ENCODE measurements at places on chromosomes 5 and 9.
A peak's percentile ranks its signal among the peaks of the same experiment; 100 is the strongest.

- no peak for DNase-seq
Measured at GRCh38 chr5:156913355-156913718, 49.7 kb downstream of the TIMD4 start.

DNA sequence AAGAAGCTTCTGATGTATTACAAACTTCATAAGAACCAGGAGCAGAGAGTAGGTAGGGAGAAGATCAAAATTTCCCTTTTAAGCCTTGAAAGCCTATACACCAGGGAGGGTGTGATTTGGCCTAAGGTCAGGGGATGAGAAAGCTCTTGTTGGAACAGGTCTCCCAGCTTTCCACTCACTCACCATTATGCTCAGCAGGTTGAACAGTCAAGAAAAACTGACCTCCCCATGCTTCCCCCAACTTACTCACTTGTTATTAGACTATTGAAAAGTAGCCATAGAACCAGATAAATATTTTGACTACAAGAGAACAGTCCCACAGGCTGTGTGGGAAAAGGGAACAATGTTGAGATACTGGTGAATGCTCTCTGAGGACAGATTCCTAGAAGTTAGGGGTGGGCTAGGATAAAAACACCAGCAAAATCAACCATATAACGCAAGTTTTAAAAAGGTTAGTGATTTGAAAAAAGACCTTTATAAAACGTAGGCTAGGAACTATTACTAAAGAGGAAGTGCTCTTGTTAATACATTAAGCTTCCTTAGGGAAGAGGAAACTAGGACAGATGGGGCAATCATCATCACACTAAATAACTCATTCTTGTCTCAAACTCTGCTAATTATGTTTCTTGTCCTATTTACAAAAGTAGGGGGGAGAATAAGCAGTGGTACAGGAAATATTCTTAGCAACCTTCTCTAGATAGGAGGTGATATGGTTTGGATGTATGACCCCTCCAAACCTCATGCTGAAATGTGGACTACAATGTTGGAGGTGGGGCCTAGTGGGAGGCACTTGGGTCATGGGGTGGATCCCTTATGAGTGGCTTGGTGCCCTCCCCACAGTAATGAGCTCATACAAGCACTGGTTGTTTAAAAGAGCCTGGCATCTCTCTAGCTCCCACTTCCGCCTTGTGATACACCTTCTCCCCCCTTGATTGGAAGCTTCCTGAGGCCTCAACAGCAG lies 31.0 kb downstream of the PCDHGC5 start:
- no peak for DNase-seq

DNA sequence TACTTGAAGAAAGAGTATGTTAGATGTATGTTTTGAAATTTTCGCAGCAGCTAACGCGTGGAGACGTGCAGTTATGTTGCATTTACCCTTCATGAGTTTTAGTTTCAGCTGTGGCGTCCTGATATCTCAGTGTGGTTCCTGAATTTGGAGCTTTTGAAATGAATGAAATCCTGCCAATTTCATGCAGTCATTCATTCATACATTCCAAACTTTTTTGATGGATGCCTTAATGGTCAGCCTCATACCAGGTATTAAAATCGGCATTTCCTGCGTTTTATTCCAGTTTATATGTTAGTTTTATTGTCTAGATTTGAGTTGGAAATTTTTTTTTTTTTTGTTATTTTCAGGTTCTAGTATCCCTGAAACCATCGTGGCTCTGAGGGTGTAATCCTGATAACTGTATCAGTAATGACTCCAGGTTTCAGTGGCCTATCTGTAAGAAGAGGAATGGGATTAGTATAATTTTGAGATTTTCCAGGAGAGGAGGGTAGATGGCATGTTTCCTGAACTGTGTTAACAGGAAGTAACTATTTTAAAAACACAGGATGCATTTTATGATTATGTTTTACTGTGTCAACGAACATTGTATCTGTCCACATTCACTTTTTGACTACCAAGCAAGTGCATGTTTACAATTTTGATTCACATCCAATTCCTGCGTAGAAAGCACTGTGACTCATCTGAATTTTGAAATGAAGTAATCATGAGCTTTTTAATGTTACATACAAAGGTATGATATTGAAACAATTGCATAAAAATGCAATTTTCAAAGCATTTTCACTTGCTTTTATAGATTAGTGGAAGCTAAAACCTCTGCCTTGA lies 1.0 kb downstream of the FOCAD start:
- DNase-seq = no peak

DNA sequence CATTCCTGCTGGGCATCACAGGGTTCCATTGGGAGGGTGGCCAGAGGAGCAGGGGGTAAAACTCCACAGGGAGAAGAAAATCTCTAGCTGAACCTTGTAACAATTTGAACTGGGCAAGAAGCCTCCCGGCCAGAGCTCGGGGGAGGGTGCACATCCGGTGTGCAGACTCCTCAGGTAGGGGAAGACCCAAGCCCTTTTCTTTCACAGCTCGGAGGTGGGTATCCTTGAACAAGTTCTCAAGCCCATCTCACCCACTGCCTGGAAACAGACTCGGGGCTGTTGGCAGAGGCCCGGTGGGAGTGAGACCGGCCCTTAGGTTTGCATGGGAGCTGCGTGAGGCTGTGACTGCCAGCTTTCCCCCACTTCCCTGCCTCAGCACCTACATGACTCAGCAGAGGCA lies 111.5 kb upstream of the IL7R start:
- DNase-seq = no peak

- DNase-seq = no peak
Measured at GRCh38 chr9:127494304-127494702, 43.0 kb downstream of the LRSAM1 start.

DNA sequence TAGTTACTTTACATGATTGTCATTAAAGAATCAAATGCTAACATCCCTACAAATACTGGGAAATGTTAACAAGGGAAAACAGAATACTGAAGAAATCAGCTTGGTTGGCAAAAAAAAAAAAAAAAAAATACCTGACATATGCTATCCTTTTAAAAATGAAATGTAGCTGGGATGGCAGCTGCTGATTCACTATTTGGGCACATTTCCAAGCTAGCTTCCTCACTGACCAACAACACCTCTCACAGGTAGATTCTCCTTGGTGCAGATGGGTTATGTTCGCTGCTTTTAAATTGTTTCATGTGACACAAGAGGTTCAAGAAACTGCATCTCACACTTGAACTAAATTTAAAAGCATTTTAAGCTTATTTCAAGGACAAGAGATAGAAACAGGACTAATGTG lies 6.1 kb upstream of the PRUNE2 start:
- no peak for DNase-seq

- DNase-seq = no peak
Measured at GRCh38 chr5:109650493-109650892, 39.2 kb upstream of the MAN2A1 start.

DNA sequence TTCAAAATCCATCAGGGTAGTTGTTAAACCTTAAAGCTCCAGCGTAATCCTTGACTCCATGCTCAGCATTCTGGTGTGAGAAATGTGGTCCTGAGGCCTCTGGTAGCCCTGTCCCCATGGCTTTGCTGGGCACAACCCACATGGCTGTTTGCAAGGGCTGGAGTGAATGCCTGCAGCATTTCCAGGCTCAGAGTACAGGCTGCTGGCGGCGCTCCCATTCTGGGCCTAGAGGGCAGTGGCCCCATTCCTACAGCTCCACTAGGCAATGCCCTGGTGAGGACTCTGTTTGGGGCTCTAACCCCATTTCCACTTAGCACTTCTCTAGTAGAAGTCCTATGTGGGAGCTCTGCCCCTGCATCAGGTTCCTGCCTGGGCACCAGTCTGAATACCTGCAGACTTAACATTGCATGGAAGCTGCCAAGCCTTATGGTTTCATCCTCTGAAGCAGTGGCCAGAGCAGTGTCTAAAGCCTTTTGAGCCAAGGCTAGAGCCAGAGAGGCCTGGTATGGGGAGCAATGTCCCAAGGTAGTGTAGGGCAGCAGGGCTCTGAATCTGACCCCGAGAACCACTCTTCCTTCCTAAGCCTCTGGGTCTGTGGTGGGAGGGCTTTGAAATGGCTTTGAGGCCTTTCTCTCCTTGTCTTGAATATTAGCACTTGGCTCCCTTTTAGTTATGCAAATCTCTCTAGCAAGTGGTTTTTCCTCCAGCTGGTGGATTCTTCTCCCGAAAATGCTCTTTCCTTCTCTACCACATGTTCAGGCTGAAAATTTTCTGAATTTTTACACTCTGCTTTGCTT lies 5.8 kb upstream of the ALDH1A1 start:
- no peak for DNase-seq

- DNase-seq = no peak
Measured at GRCh38 chr5:91123901-91124300, 259.2 kb downstream of the ARRDC3 start.

DNA sequence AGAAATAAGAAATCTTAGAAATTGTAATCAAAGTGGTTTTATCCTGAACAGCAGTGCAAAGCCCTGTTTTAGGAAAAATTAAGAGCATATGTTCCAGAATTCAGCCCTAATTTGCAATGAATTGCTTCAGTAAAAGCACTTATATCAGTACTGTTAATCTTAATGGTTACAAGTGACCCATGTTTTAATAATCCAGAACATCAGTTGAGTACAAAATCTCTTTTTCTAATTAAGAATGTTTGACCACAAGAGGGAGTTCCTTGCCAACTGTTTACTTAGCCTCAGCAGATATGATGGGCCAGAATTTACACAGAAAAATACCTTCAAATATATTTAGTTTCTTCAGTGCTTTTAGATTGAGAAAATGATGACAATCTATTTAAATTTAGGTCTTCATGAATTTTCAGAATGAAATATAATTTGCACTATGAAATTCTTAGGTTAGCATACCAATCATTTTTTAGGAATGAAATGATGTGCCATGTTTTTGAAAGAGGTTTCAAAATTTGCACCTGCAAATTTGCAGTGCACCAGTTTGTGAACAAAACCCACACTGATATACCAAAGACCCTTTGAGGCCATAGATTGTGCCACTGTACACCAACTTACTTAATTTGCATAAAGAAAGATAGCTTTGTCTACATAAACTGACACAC lies 926.3 kb upstream of the ARRDC3 start:
- peak; percentile 20 for DNase-seq

- no peak for DNase-seq
Measured at GRCh38 chr9:75487856-75488718, 399.8 kb downstream of the OSTF1 start.

- no peak for DNase-seq
Measured at GRCh38 chr5:6391151-6391550, 12.8 kb upstream of the MED10 start.

DNA sequence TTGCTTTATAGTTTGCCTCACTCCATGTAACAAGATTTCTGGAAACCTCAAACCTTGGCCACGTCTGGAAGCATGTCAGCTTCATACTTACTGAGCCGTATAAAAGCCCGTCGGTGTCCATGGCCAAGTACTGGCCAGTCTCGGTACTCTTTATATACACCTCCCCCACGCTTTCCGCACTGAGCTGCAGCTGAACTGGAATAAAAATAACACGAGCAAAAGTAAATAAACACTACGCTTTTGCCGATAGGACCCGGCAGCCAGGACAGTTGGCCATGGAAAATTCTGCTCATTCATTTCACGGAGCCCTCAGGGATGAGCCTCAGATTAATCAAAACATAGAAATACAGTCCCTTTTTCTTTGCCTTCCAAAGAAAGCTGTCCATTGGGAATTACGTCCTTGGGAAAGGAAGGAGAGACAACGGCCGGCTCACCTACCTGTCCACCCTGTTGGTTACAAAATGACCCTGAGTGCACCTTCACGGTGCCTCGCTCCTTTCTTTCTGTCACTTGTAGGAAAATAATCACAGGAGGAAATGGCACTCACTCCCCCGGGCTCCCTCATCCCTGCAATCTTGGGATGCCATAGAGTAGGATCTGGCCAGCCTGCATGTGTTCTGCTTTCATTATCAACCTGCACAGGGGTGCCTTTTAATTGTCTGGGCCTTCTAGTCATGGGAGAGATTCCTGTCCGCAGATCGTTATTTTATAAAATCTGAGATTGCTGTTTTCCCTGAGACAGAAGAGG lies 85.1 kb downstream of the FGF1 start:
- no peak for DNase-seq

DNA sequence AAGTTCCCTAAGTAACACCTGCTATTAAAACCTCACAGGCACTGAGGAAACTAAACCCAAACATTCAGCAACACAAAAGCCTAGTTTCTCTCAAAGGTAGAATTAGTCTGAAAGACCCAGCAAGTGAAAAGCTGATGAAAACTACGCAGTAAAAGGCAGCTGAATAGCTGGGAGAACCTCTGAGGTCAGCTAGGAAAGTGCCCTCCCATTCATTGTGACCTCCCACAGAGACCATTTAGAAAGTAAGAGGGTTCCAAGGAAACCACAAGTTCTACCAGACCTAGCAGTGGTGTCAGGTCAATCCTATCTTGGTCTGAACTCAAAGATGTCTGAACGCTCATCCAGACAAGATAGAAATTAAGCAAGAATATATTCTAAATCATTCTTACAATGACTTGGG lies 144.7 kb downstream of the SSBP2 start:
- DNase-seq = no peak

DNA sequence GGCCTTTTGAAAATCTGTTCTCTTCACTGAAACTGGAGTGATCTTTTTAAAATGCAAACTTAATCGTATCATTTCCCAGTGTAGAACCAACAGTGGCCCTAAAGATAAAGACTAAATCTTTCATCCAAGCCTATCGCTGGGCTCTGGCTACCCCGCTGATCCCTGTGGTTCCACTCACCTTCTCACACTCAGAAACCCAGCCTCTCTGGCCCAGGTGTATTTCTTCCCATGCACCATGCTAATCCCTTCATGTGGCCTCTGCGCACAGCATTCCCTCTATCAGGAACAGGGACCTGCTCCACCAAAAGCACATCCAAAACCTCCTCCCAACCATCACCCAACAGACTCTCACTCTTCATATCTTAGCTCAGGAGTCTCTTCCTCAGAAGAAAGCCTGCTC lies 214.1 kb upstream of the DAPK1 start:
- DNase-seq = no peak

Measured in SK-N-DZ (cell line).